Kidney epithelial cell (primary cell): ENCODE measurements at places on chromosomes 4 and X. TPM values are rescaled to one million over a fixed set of nuclear protein-coding genes. Genes with fewer than 3 reads are reported as not detected.

GRCh38 chr4:141636082-141636770 lies at the start of gene IL15:
Gene IL15 (plus strand): TSS chr4:141636583. CDS start chr4:141719465, 82,882 bp downstream.
- no peak for DNase-seq

Gene RAP2C
- total RNA-seq: 25.8 and 28.0 TPM in 2 replicates

DNA sequence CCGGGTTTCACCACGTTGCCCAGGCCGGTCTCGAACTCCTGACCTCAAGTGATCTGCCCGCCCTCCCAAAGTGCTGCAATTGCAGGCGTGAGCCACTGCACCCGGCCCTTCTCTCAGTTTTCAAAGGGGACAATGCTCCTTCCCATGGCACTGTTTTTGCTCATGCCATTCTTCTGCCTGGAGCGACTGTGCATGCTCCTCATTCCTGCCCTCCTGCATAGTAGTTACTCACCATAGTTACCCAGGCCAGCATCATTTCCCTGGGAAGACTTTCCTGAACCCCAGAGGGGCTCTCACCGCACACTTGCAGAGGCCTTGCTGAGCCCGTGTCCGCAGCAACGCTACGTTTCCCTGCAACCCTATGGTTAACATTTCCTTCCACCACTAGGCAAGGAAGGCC lies 3.3 kb upstream of the CXCL9 start:
- no peak for DNase-seq

Gene PDCL2
- total RNA-seq: not detected in 2 replicates

GRCh38 chr4:55939421-55939820 lies 9.3 kb upstream of the CEP135 start:
- no peak for DNase-seq

DNA sequence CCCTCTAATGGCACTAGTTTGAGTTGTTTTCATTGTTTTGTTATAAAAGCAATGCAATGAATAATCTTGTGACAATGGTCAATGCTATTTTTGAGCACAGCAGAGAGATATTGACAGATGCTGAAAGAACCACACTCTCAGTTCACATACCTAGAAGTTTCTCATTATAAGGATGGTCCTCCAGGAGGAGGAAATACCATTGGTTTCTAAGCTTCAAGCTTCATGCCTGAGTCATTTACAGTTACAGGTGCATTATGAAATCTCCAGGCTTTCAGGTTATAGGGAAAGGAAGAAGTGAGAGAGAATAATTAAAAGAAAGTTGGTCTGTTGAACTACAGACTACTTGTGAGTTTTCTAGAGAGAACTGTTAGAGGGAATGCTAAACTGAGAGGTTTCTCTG lies 75.3 kb downstream of the PWWP3B start:
- DNase-seq: no peak

DNA sequence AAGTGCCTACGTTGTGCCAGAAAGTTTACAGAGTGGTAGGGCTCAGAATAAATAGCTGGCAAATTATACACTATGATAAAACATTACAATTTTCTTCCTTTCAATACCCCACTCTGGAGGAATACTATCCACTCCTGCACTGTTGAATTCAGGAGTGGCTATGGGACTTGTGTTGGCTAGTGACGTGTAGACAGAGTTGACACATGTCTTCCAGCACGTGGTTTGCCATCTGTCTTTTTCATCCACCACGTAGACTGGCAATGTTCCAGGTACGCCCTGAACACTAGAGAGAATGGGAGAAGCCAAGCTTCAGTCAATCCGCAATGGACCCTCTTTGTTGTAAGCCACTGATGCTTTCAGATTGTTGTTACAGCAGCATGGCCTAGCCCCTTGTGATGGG lies 168.8 kb upstream of the RBPJ start:
- DNase-seq: no peak

Gene SHROOM2
- total RNA-seq: 10.6 and 14.1 TPM in 2 replicates

GRCh38 chr4:149700272-149700671 lies 115.4 kb downstream of the IQCM start:
- no peak for DNase-seq

DNA sequence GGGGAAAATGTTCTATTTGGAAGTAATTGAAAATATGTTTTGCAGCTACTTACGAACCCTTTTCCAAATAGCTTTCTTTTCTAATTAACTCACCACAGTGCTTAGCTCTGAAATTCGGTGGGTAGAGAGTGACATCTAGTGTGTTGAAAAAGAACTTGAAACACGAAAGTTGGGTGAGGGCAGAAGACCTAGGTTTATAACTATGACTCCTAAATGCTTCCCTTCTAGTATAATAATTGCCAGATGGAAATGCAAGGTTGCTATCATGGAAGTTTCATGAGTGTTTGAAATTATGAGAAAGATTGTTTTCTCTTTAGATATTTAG lies 77.3 kb upstream of the NOCT start:
- DNase-seq: no peak

Gene AREG
- total RNA-seq: 95.3 and 98.0 TPM in 2 replicates

DNA sequence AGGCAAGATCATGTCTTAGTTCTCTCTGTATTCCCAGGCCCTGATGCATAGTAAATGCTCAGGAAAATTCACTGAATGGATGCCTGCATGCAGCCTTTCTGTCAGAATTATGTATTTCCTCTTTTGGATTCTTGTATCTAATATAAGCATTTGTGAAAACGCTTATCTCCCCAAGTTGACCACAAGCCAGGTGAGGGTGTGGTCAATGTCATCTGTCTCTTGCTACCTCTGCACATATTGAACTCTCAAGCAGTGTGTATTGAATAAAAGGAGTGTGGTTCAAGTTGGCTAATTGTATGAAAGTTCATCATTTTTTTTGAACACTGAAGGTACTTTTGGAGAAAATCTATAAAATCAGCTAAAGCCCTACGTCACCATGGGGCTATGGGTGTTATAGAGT lies 84.3 kb downstream of the CNGA2 start:
- no peak for DNase-seq

DNA sequence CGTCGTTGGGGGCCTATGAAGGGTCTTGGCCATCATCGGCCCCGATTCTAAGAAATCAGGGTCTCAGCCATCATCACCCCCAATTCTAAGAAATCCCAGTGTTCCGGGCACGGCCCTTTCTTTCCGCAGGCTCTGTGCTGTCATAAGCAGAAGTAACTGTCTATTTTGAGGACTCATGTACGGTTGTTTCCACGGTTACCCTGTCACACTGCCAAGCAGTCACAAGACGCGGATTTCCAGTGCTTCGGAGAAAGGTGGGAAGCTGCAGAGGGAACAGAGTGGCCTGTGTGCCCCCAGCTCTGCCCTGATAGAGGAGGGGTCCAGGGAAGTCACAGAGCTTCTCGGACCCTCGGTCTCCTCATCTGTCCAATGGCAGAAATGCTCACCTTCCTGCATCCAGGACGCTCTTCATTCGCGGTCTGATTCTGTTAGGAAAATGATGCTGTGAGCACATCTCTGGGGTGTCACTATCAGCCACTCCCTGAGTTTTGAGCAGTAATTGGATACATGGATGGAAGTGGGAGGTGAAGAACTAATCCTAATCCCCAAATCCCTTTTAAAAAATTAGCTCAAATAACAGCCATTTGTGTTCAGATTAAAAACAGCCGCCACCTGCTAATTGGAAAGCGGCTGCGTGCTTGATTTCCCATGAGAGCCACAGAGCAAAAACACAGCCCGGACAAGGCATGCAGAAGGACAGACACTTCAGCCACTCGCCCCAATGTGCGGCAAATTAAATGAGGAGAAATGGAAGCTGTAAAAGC lies 73.1 kb downstream of the WFS1 start:
- DNase-seq: no peak

DNA sequence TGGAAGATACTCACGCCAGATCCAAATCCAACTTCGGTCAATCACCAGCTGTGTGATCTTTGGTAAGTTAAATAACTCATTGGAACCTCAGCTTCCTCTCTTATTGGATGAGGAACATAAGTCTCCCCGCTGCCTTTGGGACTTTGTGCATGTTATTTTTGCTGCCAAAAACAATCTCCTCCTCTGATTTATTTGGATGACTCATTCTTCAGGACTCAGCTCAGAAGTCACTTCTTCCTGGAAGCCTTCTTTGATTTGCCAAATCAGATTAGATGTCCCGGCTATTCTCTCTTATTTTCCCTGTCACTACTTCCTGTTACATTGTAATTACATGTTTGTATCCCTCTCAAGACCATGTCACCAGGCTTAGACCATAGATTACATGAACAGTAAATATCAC lies 138.0 kb upstream of the BOD1L1 start:
- DNase-seq: no peak

Gene HTRA3
- 4.7 and 5.5 TPM in 2 replicates for total RNA-seq

Gene PTPN13
- total RNA-seq: 18.9 and 20.1 TPM in 2 replicates

DNA sequence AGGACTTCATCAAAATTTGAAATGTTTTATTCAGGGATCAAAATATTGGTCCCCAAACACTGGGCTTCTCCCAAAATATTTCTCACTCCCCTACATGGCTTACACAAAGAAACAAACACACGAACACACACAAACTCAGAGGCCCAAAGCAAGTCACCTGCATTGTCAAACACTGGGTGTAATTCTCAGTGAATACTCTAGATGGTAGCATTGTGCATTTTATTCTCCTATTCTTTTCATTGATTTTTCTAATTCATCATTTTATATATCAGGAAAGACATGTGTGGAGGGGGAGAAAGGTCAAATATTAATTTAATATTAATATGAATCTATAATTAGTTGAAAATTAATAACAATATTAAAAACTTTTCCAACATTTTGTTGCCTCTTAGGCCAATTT lies 72.3 kb upstream of the TNMD start:
- no peak for DNase-seq

- no peak for DNase-seq
Measured at GRCh38 chr4:21512353-21512752, 436.2 kb downstream of the KCNIP4 start.

Gene TNIP3
- total RNA-seq: 0.21 and 1.1 TPM in 2 replicates

Gene EIF4E
- 78.6 and 87.0 TPM in 2 replicates for total RNA-seq

Gene TRMT2B
- 14.2 and 20.2 TPM in 2 replicates for total RNA-seq

DNA sequence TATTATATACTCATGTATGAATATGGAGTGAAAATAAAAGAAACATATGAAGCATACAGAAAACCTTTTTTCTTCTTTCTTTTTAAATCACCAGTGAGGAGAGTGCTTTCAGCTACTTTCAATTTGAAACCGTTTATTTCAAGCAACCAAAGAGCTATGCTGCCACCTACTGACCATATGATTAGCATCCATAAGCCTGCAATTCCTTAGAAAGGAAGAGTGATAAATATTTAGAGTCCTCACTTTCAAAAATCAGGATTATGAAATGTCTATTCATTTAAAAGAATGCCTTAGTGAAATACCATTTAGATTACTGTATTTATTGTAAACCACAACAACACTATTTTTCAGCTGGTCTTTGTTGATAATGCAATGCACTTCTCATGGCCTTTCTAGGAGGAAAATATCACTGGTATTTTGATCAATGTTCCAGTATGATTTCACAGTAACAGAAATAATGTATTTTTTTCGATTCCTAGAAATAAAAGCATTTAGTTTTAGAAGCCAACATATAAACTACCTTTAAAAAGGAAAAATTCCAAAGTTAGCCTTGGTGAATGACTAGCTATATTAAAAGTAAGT lies 667.6 kb downstream of the PCDH18 start:
- peak; percentile 21 for DNase-seq

GRCh38 chr4:36165631-36166005 lies 78.7 kb downstream of the ARAP2 start:
- no peak for DNase-seq

- no peak for DNase-seq
Measured at GRCh38 chr4:11079171-11079570, 349.5 kb downstream of the HS3ST1 start.

DNA sequence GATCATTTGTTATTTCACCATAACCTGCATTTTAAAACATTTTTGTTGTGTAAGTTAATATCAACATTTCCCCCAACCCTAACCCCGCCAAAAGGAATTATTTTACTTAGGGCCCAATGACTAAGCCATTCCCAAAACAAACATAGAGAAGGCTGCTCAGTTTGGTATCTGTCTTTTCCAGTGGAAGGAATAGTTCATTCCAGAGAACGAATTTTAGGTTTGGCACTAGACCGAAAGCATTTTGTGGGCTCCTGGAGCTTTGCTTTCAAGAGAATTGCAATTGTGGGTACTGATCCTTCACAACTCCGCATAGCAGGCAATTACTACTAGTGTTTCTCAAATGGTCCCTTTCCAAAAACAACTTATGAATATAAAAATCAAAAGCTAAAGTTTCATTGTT lies 226.7 kb upstream of the MAD2L1 start:
- DNase-seq: no peak

DNA sequence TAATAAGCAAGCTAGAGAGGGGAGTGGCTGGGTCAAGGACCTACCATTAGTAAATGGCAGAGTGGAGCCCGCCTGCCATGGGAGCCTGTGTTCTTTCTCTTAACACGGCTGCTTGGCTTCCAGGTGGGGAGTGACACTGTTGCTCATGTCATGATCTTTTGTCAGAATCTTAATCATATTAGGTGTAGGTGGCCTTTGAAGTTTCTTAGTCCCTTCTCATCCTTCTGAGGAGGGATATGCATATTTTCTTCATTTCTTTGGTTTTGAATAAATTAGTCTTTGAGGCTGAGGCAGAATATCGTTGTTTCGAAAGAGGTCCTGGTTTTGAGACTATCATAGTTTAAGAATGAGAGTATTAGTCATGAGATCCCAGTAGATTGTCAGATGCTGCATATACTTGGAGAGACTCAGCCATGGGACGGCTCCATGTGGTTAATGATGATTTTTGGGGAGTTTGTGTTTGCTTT lies 28.9 kb downstream of the SNX25 start:
- DNase-seq: no peak

Gene STPG2
- 0.07 TPM in 1 of 2 replicates, not detected in the other for total RNA-seq

DNA sequence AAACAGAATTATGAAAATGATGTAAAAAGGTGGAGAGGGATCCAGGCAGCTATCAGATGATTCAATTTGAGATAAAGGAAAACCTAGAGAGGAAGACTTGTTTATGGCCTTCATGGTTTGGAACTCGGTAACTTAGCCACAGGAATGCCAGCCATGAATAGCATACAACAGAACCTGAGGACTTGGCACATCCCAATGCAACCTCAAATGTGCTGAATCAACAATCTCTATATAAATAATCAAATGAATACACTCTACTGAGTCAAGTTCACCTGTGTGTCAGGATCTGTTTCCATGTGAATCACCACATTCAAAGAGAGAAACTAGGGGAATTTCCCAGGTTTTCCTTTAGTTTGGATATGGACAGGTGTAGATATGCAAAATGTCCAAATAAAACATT lies 86.9 kb downstream of the MBNL3 start:
- peak; percentile 31 for DNase-seq

Gene ATP8A1
- total RNA-seq: 2.5 and 3.3 TPM in 2 replicates

DNA sequence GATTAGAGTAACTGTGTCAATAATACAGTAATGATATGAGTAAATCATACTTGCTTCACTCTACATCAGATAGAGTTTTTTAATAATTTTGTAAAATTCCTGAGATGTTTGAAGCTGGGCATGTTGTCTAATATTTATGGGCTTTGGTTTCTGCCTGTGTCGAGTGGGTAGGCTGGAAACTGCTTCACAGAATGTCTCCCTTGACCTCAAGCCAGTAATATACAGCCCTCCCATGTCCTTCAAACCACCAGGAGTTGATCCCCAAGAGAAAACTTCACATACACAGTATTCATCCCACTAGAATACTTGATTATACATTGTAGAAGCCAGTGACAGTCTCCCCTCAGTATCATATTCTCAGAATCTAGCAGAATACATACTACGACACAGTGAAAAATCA lies 284.8 kb upstream of the TENM3 start:
- DNase-seq: no peak
